ENCODE measurements at places on chromosomes 7 and 10.
A peak's percentile ranks its signal among the peaks of the same experiment; 100 is the strongest.

DNA sequence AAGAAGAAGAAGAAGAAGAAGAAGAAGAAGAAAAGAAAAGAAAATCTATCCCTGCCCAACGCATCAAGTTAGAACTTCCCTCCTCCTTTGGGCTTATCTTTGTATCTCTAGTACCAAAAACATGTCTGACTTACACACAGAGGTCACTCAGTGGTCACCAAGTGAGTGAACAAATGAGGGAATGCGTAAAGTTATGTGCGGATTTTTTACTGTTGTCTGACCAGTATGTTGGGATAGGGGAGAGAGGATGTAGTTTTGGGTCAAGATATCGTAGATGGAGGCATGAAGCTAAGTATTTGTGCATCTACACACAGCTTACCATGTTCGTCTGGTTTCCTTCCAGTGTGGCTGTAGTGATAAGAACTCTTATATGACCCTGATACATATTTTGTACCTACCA lies 99.9 kb downstream of the ITIH5 start:
- DNase-seq: no peak

DNA sequence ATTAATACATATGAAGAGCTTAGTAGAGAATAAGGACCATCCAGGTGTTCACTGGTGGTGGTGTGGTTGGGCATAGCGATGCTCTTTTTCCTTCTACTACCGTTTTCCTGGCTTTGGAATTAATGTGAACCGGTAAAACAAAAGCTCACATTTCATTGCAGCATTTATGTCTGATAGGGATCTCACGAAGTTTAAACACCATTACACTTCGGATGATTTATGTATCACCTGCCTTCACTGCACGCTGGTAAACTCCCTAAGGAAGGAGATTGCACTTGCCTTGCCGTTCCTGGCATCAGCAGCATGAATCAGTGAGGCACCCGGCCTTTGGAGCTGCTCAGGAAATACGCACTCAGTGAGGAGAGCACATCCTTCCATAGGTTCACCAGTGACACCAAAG lies 47.5 kb downstream of the WIPF3 start:
- DNase-seq: no peak

GRCh38 chr7:18906901-18907300 lies 210.5 kb downstream of the TWIST1 start:
- no peak for DNase-seq

DNA sequence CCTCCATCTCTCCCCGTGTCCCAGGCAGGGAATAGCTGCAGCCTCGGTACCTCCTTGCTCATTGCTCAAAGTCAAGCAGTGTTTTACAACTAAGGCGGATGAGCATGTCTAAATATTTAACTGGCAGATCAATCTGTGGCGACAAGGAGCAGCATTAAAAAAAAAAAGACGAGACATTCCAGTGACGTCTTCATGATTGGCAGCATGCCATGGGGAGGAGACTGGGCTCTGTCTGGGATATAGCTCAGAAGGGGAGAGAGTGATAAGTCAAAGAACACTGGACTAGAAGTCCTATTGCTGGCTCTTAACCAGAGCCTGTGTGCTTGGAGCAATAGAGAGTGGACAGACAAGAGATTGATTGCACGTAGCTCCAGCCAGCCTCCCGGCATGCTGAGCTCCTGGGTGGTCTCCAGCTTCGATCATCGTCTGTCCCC lies 287.5 kb upstream of the PODXL start:
- no peak for DNase-seq

GRCh38 chr7:3754493-3755341 lies 453.7 kb downstream of the SDK1 start:
- DNase-seq: peak; percentile 96

DNA sequence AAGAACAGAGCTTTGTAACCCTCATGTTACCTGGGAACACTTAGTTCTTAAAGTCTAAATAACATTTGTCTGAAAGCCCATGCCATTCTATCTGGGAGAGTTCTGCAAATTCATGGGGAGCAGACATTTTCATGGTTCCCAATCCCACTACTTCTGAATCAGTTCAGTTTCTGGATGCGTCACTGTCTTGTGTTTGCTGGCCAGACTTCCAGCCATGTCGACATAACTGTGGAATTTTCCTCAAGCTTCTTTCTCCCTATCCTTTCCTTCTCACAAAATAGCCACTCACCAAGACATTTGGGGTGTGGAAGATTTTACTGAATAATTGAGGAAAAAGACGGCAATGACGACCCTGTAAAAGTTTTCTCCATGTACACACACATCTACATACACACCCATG lies 272.5 kb downstream of the NEBL start:
- DNase-seq: no peak

DNA sequence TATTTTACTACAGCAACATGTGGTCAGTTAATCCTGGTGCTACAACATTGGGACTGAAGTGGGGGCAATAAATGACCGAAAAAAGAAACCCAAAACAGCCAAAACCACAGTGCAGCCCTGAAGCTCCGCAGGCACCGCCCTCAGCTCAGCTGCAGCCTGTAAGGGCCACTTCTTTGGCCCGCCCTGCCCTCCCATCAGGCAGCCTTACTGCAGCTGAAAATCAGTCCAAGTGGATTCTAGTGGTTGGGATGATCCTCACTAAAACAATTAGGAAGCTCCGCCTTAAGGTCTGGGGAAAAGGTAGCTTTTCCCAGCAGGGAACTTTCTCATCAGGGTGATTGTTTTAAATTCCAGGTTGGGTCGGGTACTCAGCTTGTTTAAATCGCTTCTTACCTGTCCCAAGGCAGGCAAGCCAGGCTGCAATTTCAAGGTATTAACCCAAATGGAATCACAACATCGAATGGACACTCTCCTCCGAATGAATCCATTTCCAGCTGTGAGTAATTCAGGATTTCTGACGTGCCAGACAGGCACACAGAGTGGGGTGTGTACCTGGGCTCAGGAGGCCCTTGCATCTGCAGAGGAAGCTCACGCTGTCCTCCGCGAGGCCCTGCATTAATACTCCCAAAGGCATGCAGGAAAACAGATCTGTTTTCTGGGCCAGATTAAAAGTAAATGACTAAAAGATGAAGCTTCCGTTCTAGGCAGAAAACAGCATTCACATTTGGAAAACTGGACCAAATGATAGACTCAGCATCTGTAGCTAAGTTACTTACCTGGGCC lies 104.3 kb downstream of the CREB5 start:
- no peak for DNase-seq

GRCh38 chr10:77212632-77213031 lies 425.0 kb downstream of the KCNMA1 start:
- DNase-seq: no peak

DNA sequence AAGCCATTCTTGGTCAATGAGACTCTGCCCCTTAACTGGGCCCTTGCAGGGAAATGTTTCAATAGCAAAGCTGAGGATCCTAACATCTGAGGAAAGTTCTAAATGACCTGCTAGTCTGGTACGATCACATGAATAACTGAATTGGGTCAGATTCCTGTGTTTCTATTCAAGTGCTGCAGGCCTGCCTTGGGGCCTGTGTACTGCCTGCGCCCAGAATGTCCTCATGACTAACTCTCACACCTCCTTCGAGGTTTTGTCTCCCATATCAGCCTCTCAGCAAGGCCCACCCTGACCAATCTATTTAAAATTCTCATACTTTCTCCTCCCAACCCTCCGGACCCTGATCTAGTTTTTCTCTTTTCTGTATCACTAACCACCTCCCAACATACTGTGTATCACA lies 4.4 kb downstream of the JAZF1 start:
- no peak for DNase-seq

DNA sequence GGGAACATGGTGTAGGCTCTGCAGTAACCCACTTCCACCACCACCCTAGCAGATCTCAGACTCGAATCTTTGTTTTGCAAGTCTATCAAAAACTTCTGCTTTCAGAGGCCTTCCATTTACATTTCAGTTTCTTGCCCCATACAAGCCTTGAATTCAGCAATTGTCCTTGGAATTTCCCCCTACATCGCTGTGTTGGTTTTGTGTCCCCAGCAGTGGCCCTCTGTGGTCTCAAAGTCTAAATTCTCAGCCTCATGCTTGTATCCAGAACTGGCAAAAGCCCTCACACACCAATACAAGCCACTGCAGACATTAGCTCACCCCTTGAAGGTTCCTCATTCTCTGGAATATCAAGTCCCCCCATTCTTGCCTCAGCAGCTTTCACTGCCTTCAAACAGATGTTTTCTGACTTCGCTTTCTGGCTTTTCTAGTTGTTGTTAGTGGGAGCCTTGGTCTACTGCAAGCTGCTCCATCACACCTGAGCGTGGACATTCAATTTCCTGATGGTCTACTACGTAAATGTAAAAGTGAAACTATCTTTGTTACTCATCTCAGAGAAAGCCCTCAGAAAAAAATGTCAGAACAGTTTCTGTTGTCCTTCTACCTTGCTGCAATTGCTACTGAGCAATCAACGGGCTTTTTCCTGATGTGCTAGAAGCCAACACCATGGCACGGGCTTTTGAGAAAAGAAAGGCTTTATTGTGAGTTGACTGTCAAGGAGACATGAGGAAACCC lies 1.8 kb upstream of the NUB1 start:
- DNase-seq: no peak

- no peak for DNase-seq
These were observed 145.2 kb upstream of the ANK3 start for GRCh38 chr10:60534761-60535389.

DNA sequence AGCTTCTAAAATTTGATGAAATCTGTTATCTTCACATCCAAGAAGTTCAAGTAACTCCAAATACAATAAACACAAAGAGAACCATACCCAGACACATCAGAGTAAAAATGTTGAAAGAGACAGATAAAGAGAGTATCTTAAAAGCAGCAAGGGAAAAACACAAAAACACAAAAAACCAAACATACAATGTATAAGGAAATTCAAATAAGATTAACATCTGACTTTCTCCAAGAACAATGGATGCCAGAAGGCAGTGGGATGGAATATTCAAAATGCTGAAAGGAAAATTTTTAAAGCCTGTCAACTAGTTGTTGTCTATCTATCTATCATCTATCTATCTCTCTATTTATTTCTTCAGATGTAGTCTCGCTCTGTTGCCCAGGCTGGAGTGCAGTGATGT lies 72.4 kb upstream of the MKLN1 start:
- no peak for DNase-seq
